ENCODE measurements at places on chromosomes 5 and 9.

DNA sequence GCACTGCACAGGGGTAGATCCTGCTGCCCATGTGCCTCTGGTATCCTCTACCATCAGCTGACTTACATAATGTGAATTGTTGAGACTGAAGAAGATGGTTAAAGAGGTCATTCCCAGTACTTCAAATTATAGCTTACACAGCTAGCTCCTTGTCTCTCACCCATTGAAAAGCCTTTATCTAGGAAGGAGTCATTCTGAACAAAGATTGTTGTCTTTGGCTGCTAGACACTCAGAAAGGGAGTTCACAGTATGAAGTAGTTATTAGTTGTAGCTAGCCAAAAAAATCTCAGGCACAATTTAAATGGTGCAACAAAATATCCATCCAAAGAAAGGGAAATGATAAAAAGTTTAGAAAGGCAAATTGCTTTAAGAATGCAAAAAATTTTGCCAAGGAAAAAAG is 102.0 kb upstream of the NREP start:
- no peak for DNase-seq

DNA sequence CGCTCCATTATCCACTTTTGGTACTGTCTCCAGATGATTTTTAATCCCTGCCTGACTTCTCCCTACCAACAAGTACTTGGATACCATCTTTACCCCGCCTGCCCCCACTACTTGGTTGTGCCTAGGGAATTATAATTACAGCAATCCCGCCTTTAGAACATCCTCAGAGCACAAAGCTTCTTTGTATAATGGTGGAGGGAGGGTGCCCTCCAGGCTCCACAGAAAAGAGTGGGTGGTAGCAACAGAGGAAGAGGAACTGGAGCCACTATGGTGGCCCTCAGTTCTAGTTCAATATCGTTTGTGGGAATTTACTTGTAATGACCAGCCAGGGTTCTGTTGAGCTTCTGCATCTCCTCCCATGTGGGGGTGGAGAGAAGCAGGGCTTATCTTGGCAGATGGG is 79.0 kb upstream of the RNF38 start:
- no peak for DNase-seq

GRCh38 chr9:1535051-1535450 is 480.1 kb upstream of the SMARCA2 start:
- no peak for DNase-seq

DNA sequence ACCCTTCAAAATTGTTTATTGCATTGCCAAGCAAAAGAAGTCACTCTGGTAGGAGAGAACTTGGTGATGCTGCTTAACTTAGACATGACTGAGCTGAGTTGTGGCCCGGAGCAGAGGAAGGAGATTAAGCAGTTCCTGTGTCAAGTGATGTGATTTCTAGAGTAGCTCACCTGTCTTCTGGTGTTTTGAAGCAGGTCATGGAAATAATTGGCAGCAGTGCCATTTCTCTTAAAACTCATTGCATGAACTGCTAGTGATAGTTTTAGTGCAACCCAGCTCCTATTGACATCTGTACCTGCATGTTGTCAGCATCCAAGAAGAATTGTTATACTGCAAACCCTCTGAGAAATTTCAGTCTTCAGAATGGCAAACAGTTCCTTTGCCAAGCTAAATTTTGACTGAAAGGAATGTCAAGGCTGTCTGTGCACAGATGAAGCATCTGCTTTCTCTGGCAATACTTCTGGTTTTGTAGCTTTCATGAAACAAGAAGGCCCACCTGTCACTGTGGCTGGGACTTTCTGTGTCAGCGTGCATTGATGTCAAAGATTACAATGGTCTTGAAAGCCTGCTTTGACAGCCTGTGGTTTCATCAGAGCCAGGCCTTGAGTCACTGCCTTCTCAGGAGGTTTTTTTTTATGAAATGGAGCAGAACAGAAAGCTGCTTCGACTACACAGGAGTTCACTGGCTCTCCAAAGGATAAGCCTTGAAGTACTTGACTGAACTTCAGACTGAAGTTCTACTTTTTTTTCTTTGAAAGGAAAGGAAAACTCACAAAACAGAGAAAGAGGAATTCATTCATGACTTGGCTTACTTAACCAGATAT is 90.6 kb downstream of the RALGPS1 start:
- no peak for DNase-seq

- no peak for DNase-seq
Observed at GRCh38 chr5:78647351-78647818, 1.2 kb downstream of the LHFPL2 start.

DNA sequence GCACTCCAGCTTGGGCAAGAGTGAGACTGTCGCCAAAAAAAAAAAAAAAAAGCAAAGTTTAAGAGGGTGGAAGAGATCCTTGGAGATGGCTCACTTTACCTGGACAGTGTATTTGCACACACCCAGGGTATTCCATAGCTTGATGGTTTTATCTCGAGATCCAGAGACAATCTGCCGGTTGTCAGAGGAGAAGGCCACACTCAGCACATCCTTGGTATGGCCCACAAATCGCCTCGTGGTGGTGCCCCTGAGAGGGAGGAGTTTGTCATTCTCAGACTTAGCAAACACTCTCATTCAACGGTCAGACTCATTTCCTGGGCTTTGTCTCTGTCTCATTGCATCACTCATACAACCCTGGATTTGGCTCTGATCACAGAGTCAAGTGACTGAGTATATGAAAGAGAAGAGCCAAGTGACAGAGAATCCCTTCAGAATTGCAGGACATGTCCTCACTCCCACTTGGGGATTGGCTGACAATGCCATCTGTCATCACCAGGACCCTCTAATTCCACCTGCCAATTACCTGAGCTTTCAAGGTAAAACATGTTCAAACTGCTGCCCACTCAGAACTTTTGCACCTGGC is 2.2 kb downstream of the RACK1 start:
- no peak for DNase-seq

DNA sequence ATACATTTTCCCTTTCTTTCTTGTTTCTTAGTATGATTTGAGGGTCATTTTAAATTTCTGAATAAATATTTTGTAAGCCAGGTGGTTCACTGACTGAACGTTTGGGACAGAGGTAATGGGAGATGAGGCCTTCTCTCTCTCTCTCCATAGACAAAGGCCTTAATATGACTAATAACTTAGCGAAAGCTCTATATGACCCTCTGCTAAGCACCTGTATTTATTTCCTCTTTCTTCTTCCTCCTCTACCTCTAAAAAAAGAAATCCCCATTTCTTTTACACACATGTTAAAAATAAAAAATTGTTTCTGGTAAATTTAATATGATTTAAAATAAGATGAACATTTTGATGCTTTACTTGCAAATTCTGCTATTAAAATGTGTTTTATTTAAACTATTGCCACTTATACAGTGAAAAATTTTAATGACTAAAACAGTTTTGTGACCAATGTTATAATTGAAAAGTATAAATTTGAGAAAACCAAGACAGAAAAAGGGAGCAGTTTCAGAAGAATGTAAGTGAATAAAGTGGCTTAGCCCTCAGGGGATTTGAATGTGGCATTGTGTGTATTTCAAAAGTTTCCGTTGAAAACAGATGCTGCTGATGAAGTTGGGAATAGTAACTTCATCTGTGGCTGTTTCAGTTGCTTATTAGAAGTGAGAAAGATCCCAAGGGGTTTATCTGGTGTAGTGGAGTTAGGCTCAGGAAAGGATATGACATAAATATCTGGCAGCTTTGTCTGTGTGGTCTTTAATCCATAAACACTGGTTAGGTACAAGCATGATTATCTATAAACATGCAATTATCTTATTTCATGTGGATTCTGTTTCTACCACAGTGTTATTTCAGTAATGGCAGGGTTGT is 128.6 kb upstream of the GRHPR start:
- no peak for DNase-seq

- DNase-seq = no peak
Observed at GRCh38 chr9:126494264-126494663, 119.5 kb upstream of the LMX1B start.

GRCh38 chr9:75728391-75728790 is 162.1 kb upstream of the PCSK5 start:
- DNase-seq = no peak

DNA sequence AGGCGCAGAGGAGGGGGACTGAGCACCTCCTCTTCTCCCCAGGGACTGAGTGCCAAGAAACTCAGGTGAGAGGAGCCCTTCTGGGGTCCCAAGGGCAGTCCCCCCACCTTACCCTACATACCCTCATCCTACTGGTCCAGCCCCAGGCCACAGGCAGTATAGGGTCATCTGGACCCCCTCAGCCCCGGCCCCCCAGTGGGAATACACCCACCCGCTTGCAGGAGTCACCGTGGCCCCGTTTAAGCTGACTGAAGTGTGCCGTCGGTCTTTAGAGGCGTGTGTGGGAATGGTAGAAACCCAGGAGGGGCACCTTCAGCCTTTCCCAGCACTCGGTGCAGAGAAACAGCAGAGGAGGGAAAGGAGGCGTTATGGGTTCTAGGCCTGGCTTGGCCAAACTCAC is 30.8 kb downstream of the COL15A1 start:
- no peak for DNase-seq

DNA sequence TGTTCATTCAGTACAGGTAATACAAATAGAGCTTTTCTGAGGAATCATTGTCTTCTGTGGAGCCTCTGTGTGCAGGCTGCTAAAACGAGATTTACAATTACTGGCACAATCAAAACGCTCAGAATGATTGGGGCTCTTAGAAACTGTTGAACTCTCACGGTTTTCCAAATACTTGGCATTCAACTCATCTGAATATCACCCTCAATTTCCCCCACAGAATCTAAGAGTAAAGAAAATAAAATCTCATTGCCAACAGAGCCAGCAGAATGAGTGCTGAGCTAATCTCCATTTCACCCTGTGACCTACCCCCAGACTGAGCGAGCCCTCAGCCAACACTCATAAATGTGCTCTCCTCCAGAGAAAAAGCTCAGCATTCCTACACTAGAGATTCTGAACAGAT is 35.3 kb upstream of the TMED7 start:
- DNase-seq = no peak
